ENCODE measurements at places on chromosomes 3 and 15. TPM values are rescaled to one million over a fixed set of nuclear protein-coding genes. Genes with fewer than 3 reads are reported as not detected.

DNA sequence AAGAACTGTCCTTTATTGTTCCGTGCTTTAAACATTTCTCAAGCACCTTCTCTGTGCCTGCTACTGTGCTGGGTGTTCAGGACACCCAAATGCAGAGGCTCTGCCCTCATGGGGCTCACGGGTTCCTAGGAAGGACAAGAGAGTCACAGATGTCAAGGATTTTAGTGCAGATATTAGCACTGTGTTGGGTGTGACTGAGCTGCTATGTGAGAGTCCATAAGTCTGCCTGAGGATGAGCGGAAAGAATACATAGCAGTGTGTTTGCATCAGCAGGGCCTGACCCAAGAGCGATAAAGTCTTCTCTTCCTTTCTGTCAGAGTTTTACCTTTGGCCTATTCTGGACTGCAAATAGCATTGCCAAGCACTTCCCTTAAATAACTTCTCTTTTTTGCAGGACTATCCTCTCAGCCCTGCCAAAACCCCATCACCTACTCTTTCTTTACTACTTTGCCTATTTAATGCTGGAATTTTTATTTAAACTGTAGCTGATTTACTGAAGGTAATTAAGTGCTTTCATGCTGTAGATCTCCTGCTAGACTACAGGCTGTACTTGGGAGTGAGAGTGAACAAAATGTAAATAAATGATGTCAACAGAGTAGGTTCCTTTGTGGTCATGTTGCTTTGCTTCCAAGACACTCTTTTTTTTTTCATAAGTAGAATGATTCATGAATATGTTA is 459.4 kb upstream of the TPRG1 start:
- DNase-seq, result no peak

- no peak for DNase-seq
Measured at GRCh38 chr3:126121074-126121473, 37.1 kb upstream of the SLC41A3 start.

DNA sequence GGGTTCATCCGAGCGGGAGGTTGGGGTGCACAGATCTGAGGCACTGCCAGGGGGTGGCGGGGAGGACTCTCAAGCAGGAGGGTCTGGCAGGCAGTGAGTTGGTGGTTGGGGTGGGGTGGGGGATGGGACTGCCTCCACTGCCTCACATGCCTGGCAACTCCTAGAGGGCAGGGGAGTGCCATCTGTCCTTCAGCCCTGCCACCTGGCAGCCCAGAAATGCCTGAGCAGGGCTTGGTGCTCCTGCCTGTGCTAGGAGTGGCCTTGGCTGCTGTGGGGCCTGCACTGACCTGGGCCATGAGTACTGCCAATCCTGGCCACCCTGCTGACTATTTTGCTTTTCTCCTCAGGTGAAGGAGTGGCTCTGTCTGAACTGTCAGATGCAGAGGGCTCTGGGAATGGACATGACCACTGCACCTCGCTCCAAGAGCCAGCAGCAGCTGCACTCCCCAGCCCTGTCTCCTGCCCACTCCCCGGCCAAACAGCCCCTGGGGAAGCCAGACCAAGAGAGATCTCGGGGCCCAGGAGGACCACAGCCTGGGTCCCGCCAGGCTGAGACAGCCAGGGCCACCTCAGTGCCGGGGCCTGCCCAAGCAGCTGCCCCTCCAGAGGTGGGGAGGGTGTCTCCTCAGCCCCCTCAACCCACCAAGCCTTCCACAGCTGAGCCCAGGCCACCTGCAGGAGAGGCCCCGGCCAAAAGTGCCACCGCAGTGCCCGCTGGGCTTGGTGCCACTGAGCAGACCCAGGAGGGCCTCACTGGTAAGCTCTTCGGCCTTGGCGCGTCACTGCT is 32.0 kb upstream of the APEH start:
- no peak for DNase-seq

DNA sequence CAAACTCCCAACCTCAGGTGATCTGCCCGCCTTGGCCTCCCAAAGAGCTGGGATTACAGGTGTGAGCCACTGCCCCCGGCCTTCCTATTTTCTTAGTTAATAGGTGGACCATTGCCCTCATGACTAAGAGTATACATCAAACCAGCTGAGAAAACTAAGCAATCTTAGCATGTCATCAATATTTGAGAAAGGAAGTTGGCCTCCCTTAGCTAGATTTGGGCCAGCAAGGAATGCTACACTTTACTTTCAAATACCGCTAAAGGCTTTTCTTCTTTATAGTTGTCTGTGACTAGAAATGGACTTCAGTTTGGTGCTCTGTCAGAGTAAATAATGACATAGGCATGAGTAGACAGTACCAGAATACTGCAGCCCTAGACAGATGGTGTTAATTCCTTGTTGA is 199.3 kb downstream of the GAP43 start:
- no peak for DNase-seq

- no peak for DNase-seq
Measured at GRCh38 chr3:13415997-13416793, 3.9 kb downstream of the NUP210 start.

DNA sequence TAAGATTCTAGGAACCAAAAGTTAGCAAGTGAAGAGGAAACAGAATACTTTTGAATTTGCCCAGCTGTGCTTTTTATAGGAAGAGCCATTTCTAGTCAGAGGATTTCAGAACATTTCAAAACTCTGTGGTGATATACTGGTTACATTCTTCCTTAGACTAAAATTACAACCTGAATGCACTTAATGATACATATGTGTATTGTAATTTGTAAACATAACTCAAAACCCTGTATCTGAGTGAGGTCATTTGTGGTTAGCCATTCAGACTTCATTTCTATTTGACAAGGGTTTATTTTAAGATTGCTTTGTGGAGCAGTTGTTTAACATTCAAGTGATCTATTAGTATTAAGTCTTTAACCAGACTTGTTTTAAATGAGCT is 59.4 kb upstream of the TRIM71 start:
- no peak for DNase-seq

DNA sequence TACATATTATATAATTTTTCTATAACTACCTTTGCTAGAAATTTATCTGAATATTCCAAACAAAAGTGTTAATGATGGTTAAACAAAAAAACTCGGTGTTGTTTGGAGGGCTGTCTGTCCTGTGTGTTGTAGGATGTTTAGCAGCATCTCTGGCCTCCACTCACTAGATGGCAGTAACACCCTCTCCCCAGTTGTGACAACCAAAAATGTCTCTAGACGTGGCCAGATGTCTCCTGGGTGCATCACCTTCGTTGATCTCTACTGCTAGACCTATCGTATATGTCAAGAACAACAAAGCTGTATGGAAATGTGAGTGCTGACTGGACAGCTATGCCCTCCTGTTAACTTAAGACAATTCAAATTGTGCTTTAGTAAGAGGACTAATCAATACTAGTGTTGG is 14.1 kb downstream of the ANKRD34C start:
- no peak for DNase-seq

DNA sequence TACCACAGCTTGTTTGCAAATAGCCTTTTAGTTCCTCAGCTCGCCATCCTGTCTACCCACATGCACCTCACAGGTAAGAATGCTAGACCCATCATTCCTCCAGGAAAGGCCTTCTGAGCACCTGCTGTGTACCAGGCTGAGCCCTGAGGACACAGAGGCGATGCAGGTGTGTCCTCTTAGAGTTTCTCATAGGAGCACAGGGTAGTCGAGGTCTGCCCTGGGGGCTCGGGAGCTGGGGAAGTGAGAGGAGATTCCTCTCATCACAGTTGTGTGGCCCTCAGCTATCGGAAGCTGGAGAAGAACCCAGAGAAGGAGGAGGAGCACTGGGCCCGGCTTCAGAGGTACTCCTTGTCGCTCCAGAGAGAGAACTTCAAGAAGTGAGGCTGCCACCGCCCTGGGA is 8.0 kb downstream of the MESP1 start:
- no peak for DNase-seq

DNA sequence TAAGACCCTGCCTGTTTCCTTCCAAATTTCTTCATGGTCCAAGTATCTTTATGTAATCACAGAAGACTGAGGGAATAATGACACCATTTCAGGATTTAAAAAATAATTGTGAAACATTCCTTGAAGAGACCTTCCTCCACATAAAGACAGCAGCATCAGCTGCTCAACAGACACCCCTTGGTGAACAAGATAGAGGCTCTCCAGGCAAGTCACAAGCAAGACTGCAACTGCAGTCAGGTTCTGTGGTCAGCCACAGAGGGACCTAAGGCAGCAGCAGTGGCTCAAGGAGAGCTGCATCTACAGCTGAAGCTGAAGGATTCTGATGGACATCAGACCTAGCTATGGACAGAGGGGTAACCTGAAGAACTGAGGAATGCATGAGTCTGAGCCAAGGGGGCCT is 97.2 kb upstream of the C3orf80 start:
- DNase-seq, result no peak

DNA sequence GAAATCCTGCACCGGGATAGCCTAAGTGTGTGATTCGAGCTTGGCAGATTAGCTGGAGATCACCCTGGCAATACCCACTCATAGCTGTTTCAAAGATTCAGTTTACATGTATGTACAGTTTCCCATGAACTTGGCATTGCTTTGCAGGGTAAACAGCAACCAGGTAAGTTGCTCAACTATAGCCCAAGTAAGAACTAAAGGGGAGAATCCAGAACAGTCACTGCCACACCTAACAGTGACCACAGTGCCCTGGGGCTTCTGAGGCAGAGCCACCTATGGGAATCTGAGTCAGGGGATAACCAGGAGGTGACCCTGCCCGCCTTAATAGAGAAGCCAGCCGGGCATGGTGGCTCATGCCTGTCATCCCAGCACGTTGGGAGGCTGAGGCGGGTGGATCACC is 15.9 kb downstream of the CDAN1 start:
- no peak for DNase-seq

GRCh38 chr3:64209866-64210621 is 15.2 kb downstream of the PRICKLE2 start:
- no peak for DNase-seq

DNA sequence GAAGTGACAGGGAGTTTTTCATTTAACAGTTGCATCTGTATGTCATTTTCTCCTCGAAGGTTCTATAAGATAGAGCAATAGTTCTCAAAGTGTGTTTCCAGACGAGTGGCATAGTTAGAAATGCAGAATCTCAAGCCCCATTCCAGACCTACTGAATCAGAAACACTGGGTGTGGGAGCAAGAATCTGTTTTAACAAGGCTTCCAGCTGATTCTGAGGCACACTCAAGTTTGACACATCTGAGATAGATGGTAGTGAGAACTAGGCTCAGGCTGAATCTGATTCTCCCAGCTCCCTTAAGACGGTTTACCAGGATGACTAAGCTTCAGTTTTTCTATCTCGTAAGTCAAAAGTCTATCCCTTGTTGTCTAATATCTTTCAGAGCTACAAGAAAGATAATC is 159.8 kb upstream of the NUDT16 start:
- no peak for DNase-seq

DNA sequence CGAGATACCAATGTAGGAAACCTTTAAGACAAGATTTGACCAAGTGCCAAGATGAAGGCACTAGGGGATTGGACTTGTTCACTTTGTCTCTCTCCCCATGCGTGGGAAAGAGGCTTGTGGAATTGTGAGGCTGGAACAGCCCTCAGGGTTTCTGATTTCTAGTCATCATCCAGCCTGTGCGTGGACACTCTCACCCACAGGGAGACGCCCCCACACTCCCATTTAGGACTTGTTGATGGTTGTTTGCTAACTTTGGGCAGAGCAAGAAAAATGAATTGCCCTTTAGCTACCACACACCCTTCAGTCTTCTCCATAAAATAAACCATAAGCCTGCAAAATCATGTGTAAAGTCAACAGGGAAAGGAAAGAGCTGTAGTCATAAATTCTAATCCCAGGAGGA is 18.4 kb downstream of the ACKR2 start:
- DNase-seq, result no peak

- no peak for DNase-seq
Measured at GRCh38 chr3:98555025-98555379, 23.2 kb downstream of the GPR15 start.

DNA sequence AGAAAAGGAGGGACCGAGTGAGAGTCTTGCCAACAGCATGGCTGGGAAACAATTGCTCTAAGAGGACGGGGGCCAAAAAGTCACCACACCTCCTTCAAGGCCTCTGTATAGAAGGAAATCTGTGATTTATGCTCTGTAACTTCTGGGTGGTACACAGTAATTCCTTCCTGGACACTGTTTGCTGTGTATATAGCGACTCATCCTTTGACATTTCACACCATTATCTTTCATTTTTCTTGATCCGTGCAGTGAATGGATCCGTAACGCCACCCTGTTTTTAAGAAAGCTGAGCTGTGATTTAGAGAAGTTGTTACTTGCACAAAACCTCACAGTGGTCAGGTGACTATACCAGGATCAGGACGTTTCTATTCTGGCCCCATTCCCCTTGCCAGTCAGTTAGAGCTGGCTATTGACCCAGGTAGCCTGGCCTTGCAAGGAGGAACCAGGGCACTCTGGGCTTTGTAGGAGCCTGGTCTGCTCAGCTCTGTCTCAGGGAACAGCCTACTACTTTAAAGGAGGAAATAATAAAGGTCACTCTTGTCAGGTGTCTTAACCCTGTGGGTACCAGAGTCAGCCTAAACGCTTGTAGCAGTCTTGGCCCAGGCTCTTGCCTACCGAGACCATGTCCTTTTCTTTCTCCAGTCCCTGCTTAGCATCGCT is 86.5 kb upstream of the MYZAP start:
- no peak for DNase-seq

- DNase-seq, result peak; percentile 4
Measured at GRCh38 chr3:10867384-10867783, 51.4 kb downstream of the SLC6A11 start.

DNA sequence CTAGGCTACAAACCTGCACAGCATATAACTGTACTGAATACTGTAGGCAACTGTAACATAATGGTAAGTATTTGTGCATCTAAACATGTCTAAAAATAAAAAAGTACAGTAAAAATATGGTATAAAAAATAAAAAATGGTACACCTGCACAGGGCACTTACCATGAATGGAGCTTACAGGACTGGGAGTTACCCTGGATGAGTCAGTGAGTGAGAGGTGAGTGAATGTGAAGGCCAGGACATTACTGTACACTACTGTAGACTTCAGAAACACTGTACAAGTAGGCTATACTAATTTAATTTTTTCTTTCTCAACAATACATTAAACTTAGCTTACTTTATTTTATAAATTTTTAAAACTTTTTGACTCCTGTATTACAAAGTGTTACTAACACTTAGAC is 265.3 kb downstream of the KLF13 start:
- no peak for DNase-seq

The NEIL1 gene
- 35.1 TPM for polyA plus RNA-seq

The SMCO1 gene
- polyA plus RNA-seq, result 0.09 TPM

The GPR27 gene
- 2.2 TPM for polyA plus RNA-seq

The MEGF11 gene
- polyA plus RNA-seq, result 7.6 TPM

The RFC4 gene
- 40.7 TPM for polyA plus RNA-seq

The GOLGA6B gene
- polyA plus RNA-seq, result 0.13 TPM

The SUSD5 gene
- 2.8 TPM for polyA plus RNA-seq

The CTDSPL gene
- 131 TPM for polyA plus RNA-seq

Data from right lung (tissue), 10 donors.